Peyer's patch (tissue), 4 donors: ENCODE measurements at places on chromosomes 1 and 21.
A peak's percentile ranks its signal among the peaks of the same experiment; 100 is the strongest.

DNA sequence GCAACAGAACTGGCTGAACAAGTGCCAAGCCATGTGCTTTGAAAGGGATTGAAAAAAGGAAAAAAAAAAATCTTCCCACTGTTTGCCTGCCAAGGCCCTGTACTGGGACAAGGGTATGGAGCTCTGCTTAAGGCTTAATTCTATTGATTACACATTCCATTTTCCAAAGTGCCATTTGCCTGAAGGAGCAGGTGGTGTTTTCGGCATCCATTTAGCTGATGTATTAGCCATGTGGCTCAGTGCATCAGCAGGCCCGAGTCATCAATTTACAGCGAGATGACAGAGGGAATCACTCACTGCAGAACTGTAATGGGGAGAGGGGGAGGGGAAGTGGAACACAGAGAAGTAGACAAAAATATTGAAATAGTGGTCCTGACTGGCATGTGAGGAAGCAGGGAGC is 144.2 kb upstream of the BEND5 start:
- no peak overlapping the region for H3K4me3 ChIP-seq
- no peaks in the 10 kb centered on the region for H3K27me3 ChIP-seq
- DNase-seq = no peak
- no peaks in the 10 kb centered on the region for H3K36me3 ChIP-seq
- H3K4me1 ChIP-seq = no peaks in the 10 kb centered on the region

GRCh38 chr1:182484067-182484466 is 34.1 kb downstream of the RGSL1 start:
- no peak overlapping the region for H3K27ac ChIP-seq
- no peaks in the 10 kb centered on the region for H3K36me3 ChIP-seq
- no peaks in the 10 kb centered on the region for H3K4me1 ChIP-seq
- no peaks in the 10 kb centered on the region for H3K27me3 ChIP-seq
- no peak overlapping the region for H3K4me3 ChIP-seq
- DNase-seq = no peak

GRCh38 chr21:42486072-42486471 is 10.0 kb downstream of the RSPH1 start:
- H3K36me3 ChIP-seq = no peaks in the 10 kb centered on the region
- H3K4me1 ChIP-seq = peaks cover 3% of the 10 kb centered on the region
- H3K4me3 ChIP-seq = no peak overlapping the region

DNA sequence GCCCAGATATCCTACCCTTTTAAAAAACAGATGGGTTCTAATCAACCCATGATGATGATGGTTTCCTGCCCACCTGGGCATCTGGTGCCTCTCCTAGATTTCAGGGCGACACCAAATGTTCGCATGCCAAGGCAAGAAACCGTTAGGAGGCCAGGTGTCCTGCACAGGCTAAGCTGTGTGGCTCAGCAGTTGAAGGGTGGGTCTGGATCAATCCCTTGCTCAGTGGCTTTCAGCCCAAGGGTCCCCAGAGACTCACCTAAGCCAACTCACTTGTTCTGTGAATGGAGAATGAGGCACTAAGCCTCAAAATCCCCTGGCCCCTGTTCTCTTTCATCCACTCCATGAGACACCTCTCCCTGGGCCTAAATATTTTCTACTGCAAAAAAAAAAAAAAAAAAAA is 169.1 kb upstream of the EDN2 start:
- no peaks in the 10 kb centered on the region for H3K36me3 ChIP-seq
- no peak for DNase-seq
- no peaks in the 10 kb centered on the region for H3K27me3 ChIP-seq

- H3K4me3 ChIP-seq = no peak overlapping the region
- H3K27ac ChIP-seq = no peak overlapping the region
- no peaks in the 10 kb centered on the region for H3K36me3 ChIP-seq
- no peaks in the 10 kb centered on the region for H3K27me3 ChIP-seq
- H3K4me1 ChIP-seq = no peaks in the 10 kb centered on the region
- DNase-seq = no peak
Measured at GRCh38 chr1:70360321-70360720, 5.8 kb upstream of the ANKRD13C start.

DNA sequence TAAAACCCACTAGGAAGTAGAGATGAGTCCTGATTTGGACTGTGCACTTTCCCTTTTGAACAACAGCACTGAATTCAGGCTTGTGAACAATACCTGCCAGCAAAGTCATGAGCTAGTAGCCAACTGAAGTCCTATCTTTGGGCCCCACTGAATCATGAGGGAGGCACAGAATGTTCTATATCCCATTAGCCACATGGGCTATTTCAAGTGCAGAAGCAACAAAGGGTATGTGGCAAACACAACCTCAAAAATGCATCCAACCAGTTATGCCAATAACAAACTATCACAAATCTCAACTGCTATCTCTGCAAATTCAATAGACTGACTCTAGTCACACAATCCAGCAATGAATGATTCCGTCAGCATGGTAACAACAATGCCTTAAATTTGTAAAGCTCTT is 276.0 kb downstream of the MRPL39 start:
- no peak overlapping the region for H3K27ac ChIP-seq
- no peaks in the 10 kb centered on the region for H3K36me3 ChIP-seq
- no peaks in the 10 kb centered on the region for H3K27me3 ChIP-seq
- DNase-seq = no peak

DNA sequence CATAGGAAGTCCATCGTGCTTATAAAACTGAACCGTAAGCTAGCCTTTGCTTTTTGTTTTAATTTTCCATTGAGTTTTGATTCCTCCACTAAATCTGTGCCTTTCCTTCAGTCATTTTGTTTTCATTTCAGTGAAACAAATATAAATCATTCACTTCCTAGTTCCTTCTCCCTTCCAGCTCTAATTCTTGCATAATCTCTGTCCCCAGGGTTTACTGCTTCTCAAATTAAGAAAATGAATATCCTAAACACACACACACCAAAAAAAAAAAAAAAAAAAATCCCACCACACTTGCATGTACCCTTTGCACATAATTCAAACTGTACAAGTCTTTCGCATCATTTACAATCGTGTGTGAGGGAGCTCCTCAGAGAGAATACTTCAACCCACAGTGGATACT is 6.8 kb downstream of the KCNH1 start:
- no peaks in the 10 kb centered on the region for H3K27me3 ChIP-seq
- DNase-seq = no peak
- H3K27ac ChIP-seq = no peak overlapping the region
- H3K4me1 ChIP-seq = no peaks in the 10 kb centered on the region
- H3K36me3 ChIP-seq = no peaks in the 10 kb centered on the region
- no peak overlapping the region for H3K4me3 ChIP-seq

DNA sequence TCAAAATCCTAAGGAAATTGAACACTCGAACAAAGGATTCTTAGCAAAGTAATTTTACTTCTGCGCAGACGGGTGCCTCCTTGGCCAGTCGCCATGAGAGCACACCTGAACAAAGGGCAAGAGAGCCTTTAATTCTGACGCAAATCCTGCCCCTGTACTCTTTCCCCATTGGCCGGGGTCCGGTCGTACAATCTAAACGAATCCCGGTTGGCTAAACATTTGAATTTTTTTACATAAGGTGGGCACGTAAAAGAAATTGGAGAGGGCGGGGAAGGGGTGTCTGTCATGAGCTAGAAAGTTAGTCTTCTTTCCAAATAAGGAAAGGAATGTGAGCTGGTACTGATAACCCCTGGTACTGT is 8.2 kb upstream of the IL22RA1 start:
- H3K27me3 ChIP-seq = no peaks in the 10 kb centered on the region
- peak overlapping the region; percentile 30 for H3K27ac ChIP-seq

DNA sequence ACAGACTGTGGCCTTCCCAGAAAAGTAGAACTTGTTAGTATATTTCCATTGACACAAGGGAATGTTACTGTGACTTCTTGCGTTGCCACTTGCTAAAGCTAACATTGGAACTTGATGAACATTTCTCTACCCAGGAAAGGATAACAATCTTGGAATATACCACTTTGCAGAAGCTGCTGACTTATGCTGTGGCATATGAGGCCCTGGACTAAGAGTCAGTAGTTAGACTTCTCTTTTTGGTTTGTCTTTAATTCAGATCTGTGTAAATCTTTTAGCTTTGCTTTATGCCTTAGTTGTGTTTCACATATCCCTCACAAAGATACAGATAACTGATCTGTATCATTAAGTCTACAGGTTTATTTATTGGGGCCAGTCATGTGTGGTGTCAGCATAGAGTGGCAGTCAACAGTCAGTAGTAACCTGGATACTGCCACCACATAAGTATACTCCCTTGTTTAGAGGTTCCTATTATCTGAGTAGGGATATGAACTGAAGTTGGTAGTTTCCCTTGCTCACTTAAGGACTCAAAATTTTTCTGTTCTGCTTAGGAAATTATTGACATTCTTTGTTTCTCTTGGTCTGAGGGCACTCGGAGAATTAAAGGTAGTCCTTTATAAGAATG is 14.7 kb downstream of the RNF2 start:
- no peaks in the 10 kb centered on the region for H3K27me3 ChIP-seq
- no peaks in the 10 kb centered on the region for H3K36me3 ChIP-seq
- H3K27ac ChIP-seq = no peak overlapping the region
- DNase-seq = no peak
- no peaks in the 10 kb centered on the region for H3K4me1 ChIP-seq

- no peak overlapping the region for H3K27ac ChIP-seq
- DNase-seq = no peak
- no peak overlapping the region for H3K4me3 ChIP-seq
- H3K27me3 ChIP-seq = no peaks in the 10 kb centered on the region
- no peaks in the 10 kb centered on the region for H3K4me1 ChIP-seq
Measured at GRCh38 chr1:151494741-151495281, 16.4 kb upstream of the CGN start.

GRCh38 chr1:239833723-239834122 is 258.0 kb upstream of the FMN2 start:
- no peaks in the 10 kb centered on the region for H3K36me3 ChIP-seq
- no peak for DNase-seq
- no peaks in the 10 kb centered on the region for H3K27me3 ChIP-seq
- H3K4me1 ChIP-seq = no peaks in the 10 kb centered on the region
- H3K4me3 ChIP-seq = no peak overlapping the region
- no peak overlapping the region for H3K27ac ChIP-seq

- no peaks in the 10 kb centered on the region for H3K36me3 ChIP-seq
- no peak overlapping the region for H3K27ac ChIP-seq
- H3K4me1 ChIP-seq = no peaks in the 10 kb centered on the region
- DNase-seq = no peak
- H3K27me3 ChIP-seq = no peaks in the 10 kb centered on the region
- no peak overlapping the region for H3K4me3 ChIP-seq
Measured at GRCh38 chr1:65177457-65177856, 29.5 kb downstream of the AK4 start.

DNA sequence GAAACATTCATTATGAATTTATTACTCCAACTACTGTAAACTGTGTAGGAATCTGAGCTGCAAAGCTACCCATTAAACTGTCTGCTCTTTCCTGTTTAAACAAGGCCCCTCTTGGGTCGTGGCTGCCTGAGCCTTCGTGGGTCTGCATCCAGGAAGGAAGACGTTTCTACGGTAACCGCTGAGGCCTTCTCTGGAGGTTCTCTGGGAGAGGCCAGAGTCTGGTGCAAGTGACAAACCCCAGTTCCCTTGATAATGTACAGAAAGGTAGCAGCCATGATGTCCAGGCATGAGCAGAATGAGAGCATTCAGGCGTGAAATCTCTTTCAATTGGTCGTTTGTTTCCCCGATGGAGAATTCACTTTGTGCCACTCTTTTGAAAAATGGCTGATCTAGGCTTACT is 350.2 kb downstream of the PLPP3 start:
- no peak overlapping the region for H3K4me3 ChIP-seq
- no peaks in the 10 kb centered on the region for H3K36me3 ChIP-seq
- no peak for DNase-seq
- no peaks in the 10 kb centered on the region for H3K4me1 ChIP-seq
- no peak overlapping the region for H3K27ac ChIP-seq
- no peaks in the 10 kb centered on the region for H3K27me3 ChIP-seq

- H3K4me3 ChIP-seq = no peak overlapping the region
- no peaks in the 10 kb centered on the region for H3K27me3 ChIP-seq
- no peak for DNase-seq
Measured at GRCh38 chr21:19781881-19782652, 1216.1 kb upstream of the NCAM2 start.

- no peaks in the 10 kb centered on the region for H3K27me3 ChIP-seq
- H3K27ac ChIP-seq = no peak overlapping the region
- no peak overlapping the region for H3K4me3 ChIP-seq
Measured at GRCh38 chr1:224160171-224160682, 22.8 kb upstream of the DEGS1 start.

GRCh38 chr1:155977690-155978324 is 540 bp downstream of the ARHGEF2 start:
- H3K27ac ChIP-seq = peak overlapping the region; percentile 90
- H3K4me3 ChIP-seq = peak overlapping the region; percentile 77
- no peak for DNase-seq
- H3K27me3 ChIP-seq = no peaks in the 10 kb centered on the region
- H3K36me3 ChIP-seq = no peaks in the 10 kb centered on the region
- peaks cover 42% of the 10 kb centered on the region for H3K4me1 ChIP-seq

GRCh38 chr1:70818401-70818800 is 229.2 kb downstream of the PTGER3 start:
- H3K27me3 ChIP-seq = no peaks in the 10 kb centered on the region
- no peak for DNase-seq
- H3K36me3 ChIP-seq = no peaks in the 10 kb centered on the region
- no peak overlapping the region for H3K27ac ChIP-seq
- H3K4me1 ChIP-seq = no peaks in the 10 kb centered on the region

DNA sequence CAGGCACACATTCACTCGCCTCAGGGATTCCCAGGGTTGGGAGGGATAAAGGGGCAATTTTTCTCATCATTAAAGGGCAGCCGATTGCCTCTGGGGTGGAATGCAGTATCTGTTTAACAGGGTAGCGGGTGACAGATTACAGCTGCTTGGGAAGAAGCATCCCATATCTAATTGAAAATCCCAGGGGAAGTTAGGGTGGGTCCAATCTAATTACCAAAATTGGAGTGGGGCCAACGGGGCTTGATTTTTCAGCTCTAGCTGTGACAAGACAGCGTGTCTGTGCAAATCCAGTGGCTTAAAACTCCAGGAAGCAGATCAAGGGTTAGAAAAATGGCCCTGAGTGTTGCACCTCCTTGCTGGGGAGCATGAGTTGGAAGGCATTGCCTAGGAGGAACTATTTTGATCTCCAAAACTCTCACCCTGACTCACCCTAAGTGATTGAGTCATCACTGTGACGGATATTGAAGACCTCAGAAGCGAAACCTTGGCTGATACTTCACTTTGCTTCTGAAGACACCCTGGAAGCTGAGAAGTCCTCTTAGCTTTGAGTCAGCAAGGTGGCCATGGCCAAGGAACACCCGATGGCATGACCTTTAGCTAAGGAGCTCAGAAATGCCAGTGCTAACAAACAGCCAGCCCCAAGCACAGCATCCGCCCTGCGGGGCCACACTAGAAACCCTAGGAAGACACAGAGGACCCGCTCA is 46.0 kb downstream of the GRHL3 start:
- H3K27me3 ChIP-seq = no peaks in the 10 kb centered on the region
- no peaks in the 10 kb centered on the region for H3K4me1 ChIP-seq
- H3K36me3 ChIP-seq = no peaks in the 10 kb centered on the region
- DNase-seq = no peak
- no peak overlapping the region for H3K4me3 ChIP-seq
- peak overlapping the region; percentile 52 for H3K27ac ChIP-seq
